ENCODE measurements at places on chromosomes 12 and 14.

DNA sequence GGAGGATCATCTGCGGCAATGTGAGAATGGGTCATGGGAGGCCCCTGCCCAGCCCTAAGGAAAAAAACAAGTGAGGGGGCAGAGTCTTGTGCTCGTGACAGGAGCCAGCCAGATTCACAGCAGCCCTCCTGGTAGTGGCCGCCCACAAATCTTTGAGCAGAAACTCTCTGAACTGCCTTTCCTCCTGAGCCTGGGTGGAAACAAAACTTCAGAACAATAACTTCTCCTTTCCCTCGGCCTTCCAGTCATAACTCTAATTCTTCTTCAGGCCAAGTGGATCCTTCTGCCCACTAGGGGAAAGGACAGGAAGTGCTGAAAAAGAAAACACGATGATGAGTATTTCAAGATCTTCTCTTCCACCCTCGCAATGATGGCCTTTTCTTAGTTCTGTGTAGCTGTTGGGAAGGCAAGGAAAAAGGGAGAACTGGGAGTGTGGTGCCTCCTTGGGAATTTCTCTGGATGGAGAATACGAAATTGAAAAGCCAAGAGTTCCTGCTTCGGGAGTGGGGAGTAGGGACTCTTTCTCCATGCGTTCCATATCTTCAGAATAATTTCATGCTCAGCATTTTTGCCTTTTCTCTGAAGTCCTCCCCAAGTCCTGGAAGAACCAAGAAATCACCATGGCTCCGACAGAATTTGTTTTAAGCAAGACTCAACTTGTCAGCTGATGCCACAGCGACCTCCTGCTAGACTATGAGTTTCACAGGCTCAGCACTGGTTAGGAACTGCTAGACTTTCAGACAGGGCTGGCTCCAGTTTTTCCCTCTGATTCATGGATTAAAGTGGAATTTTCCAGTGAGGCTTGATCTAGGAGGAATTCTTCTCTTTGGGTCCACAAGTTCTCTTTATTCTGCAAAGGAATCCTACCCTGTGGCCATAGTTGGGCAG is 188.9 kb downstream of the CAND1 start:
- no peak for DNase-seq

DNA sequence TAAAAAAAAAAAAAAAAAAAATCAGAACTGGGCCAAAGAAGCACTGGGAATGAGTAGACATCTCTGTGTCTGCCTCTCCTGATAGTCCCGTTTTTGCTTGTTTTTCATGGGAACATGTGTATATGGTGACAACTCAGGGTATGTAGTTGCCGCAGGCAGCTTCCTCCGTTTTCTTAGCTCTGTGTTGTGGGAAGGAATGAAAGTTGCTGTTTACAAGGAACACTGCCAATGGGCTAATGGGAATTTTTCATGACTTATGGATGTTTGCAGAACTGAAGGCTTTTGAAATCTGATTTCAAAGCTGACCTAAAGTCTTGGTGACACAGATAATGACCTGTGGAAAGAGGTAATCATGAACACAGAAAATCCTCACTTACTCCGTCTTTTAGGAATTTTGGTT is 146.4 kb upstream of the BTG1 start:
- no peak for DNase-seq

- no peak for DNase-seq
These were observed 208.6 kb downstream of the RASSF9 start for GRCh38 chr12:85627584-85627983.

DNA sequence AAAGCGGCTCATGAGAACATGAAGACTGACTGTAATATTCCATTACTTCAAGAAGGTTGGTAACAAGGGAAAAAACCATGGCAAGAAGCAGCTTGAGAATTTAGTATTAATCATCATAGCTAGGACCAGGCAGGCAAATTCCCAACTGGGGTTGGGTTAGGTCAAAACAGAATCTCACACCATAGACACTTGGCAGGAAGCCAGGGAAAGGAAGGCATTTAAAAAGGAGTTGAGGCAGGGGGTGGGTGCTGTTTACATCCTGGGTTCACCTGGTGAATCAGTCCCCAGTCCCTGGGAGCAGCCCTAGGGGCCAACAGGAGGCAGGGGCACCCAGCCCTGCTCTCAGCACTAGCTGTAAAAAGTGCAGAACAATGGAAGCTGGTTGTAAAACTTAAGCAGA is 108.6 kb downstream of the EGLN3 start:
- no peak for DNase-seq

DNA sequence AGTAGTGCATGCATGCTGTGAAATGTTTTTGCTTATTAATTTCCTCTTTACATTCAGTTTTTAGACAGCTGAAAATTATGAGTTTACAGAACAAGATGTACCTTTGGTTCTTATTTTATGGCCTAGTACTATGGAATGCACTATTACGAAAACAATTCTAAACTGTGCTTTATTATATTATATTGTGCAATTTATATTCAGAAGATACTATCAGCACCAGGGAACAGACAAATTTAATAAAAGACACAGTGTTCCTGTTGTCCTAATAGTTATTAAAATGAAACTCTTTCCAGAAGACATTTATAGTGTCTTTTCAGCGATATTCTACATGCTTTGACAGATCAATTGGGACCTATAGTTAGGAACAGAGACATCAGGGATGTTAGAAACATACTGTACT is 427.3 kb downstream of the BTG1 start:
- no peak for DNase-seq

DNA sequence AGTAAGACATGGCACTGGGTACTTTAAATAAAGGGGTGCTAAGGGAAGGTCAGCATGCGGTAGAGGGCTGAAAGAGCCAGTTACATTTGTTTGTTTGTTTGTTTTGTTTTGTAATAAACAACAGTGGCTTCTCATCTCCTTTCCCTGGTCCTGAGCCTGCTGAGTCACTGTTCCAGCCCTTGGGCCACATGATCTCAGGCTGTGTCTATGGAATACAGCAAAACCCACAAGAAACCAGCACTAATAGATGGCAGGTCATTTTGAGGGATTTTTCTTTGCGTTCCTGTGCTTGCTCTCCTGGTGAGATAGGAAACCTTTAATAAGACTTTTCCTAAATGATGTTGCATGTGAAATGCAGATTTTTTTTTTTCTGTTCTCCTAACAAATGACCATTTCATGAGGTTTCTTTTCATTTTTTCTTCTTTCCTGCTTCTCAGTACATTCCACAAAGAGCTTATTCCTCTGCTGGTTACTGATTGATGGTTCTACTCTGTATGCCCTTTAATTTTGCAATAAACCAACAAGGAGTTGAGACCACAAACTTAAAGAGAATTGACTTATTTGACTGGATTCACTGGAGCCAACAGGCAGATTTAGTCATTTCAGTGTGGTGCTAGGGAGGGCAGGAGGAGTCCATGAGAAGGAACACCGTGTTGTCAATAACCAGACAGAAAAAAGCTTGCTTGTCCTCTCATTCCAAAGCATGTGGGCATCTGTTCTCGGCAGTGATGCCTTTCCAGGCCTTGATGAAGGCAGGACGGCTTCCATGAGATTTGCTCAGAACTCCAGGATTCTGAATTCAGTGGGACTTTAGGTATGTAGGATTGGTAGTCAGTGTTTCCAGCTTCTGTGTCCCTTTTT is 459.2 kb downstream of the RAD51B start:
- no peak for DNase-seq

DNA sequence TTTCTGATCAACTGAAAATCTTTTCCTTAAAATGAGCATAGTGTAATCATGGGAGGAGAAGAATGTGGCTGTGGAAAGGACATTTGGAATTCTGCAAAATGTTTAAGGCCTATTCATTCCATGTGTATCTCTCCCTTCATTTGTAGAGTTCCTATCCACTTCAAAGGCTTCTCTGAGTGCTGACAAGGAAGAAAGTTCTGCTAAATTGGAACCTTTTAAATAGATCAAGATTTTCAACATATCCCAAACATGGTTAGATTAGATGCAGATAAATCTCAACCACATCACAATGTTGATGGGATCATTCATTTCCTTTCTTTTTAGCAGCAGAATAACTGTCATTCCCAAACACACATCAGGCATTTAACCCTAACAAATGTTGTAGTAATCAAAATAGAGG is 28.4 kb upstream of the SIX1 start:
- no peak for DNase-seq
